ENCODE measurements at places on chromosomes 2 and 18.

GRCh38 chr18:24373328-24373727 is 24.3 kb downstream of the OSBPL1A start:
- DNase-seq: no peak

DNA sequence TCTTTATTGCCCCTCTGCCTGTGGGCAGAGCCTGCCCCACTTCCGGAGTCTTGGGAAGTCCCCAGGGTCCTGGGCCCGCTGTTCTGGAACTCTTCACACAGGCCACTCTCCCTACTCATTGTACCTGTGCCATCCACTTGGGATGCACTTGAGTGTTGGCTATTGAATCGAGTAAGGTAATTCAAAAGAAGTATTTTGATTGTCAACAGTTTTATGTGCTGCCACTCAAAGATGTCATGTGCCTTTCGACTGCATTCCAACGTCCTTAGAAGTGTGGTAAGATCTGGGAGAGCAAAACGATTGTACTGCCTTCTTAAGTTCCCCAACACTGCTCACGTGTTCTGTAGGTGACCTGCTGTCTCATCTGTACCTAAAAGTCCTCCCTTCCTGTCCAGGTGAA is 77.0 kb upstream of the SMIM21 start:
- DNase-seq: no peak

- no peak for DNase-seq
Observed at GRCh38 chr2:180823546-180824141, 156.8 kb upstream of the UBE2E3 start.

GRCh38 chr2:57181315-57182038 is 865.1 kb upstream of the VRK2 start:
- DNase-seq: no peak

DNA sequence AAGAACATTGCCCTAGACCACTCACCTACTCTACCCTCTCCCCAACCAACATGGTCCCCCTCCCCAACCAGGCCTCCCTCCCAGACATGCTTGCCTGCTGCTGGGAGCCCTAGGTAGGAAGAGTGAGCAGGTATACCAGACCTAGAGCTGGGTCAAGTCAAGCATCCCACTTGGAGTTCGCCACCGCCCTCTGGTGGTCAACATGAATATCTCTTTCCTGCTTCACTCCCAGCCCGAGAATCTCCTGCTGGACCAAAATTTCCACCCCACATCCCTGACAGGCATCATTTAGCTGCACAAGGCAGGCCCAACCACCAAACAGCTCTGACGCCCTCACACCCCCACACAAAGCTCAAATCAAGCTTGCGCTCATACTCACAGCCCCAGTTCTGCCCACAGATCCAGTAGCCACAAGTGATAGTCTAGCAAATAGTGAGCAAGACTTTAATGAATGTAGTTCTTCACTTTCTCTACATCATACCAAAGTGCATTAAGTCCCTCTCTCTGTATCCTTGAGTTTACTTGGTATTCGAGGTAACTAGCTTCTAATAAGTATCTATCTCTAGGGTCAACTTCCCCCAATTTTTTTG is 116.0 kb downstream of the TNS1 start:
- DNase-seq: peak; percentile 84

- no peak for DNase-seq
Observed at GRCh38 chr2:170054997-170055396, 123.0 kb upstream of the MYO3B start.

- DNase-seq: no peak
Observed at GRCh38 chr2:225683258-225683657, 283.7 kb downstream of the NYAP2 start.

- DNase-seq: no peak
Observed at GRCh38 chr2:181025004-181025403, 44.6 kb downstream of the UBE2E3 start.

DNA sequence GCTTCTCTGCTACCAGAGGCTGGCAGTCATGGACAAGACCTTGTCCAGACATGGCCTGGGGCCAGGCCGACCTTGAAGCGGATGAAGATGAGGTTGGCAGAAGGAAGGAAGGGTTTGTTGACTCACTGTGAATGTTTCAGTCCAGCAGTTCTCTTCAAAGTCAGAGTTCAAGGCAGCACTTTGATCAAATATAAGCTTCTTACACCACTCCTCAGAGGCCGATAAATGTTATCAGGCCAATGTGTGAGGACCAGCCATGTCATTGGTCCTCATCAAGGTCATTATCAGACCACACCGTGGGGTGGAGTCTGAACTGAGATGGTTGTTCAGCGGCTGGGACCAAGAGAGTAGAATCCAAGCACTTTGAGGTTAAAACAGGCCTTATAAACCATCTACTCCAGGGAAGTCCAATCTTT is 35.5 kb downstream of the QPCT start:
- DNase-seq: no peak

DNA sequence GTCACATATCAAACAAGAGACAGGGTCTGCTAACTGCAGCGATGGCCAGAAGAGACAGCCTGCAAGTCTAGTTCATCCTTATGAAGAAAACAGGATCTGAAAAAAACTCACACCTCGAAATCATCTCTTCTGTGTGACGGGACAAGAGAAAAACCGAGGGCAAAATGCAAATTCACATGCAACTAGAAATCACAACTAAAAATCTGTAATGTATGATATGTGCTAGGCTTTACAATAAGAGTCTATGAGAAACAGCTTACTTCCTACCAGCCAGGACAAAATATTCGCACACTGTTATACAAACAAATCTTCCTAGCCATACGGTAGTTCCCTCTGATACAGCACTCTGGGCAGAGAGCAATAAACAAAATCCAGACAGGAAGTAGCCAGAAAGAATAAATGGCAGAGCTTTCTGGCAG is 48.8 kb downstream of the ANKRD44 start:
- DNase-seq: no peak

DNA sequence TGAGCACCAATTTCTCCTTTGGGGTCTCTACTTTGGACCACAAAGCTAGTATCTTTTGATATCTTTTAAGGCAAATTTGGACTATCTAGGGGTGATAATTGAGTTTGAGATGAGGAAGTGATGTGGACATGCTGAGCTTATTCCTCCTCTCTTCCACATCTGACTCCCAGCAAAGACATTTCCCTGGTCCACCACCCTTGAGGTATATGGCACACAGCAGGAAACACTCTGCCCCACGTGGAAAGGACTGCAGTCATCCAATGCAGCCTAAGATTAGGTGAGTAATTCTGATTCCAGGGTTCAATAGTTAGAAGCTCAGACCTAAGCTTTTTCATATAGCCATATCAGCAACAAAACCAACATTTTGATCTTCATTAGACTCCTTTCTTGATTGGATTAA is 290.1 kb upstream of the CHAC2 start:
- no peak for DNase-seq

- DNase-seq: no peak
Observed at GRCh38 chr2:181047829-181048228, 67.4 kb downstream of the UBE2E3 start.

DNA sequence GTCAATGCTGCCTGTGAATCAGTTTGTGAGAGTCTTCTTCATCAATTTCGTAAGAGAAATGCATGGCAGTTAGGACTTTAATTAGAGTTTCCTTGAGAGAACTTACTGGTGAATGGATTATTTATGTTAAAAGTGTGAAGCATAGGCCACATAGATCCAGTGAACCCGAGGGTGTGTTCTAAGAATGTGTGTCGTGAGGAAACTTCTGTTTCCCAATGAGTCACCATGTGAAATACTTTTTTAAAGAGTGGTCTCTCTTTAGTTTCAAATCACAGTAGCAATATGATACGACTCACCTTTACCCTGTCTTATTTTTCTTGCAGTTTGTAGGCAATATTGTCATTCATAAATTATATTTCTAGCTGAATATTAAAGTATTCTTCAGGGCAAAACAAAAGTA is 18.5 kb downstream of the THSD7B start:
- no peak for DNase-seq

DNA sequence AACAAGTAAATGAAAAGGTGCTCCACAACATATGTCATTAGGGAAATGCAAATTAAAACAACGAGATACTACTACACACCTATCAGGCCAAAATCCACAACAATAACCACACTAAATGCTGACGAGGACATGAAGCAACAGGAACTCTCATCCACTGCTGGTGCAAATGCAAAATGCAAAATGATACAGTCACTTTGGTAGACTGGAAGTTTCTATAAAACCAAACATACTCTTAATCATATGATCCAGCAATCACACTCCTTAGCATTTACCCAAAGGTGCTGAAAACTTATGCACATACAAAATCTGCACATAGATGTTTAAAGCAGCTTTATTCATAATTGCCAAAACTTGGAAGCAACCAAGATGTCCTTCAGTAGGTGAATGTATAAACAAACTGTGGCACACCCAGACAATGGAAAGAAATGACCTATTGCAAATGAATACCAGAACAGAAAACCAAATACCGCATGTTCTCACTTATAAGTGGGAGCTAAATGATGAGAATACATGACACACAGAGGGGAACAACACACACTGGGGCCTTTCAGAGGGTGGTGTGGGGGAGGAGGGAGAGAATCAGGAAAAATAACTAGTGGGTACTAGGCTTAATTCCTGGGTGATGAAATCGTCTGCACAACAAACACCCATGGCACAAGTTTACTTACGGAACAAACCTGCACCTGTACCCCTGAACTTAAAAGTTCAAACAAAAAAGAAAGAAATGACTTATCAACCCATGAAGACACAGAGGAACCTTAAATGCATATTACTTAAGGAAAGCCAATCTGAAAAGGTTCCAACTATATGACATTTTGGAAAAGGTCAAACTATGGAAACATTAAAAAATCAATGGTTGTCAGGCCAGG is 80.4 kb downstream of the ASXL2 start:
- DNase-seq: no peak
